ENCODE measurements at places on chromosomes 13 and 19.
A peak's percentile ranks its signal among the peaks of the same experiment; 100 is the strongest.

DNA sequence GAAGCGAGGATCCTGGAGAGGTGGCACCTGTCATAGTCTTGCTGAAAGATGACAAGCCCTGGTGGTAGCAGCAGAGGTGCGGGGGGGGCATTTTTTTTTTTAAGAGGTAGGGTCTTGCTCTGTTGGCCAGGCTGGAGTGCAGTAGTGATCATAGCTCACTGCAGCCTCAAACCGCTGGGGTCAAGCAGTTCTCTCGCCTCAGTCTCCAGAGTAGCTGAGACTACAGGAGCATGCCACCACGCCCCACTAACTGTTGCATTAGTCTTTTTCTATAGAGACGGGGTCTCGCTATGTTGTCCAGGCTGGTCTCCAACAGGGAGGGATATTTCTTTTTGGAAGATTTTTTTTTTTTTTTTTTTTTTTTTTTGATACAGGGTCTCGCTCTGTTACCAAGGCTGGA, 3.3 kb downstream of the BAX start:
- no peak for DNase-seq

- no peak for DNase-seq
These were observed 74.1 kb downstream of the DCLK1 start for GRCh38 chr13:36057041-36057440.

- DNase-seq, result no peak
These were observed 582 bp upstream of the PTPRH start for GRCh38 chr19:55209693-55210472.

GRCh38 chr13:105116966-105117365, 1418.5 kb downstream of the EFNB2 start:
- DNase-seq, result no peak

DNA sequence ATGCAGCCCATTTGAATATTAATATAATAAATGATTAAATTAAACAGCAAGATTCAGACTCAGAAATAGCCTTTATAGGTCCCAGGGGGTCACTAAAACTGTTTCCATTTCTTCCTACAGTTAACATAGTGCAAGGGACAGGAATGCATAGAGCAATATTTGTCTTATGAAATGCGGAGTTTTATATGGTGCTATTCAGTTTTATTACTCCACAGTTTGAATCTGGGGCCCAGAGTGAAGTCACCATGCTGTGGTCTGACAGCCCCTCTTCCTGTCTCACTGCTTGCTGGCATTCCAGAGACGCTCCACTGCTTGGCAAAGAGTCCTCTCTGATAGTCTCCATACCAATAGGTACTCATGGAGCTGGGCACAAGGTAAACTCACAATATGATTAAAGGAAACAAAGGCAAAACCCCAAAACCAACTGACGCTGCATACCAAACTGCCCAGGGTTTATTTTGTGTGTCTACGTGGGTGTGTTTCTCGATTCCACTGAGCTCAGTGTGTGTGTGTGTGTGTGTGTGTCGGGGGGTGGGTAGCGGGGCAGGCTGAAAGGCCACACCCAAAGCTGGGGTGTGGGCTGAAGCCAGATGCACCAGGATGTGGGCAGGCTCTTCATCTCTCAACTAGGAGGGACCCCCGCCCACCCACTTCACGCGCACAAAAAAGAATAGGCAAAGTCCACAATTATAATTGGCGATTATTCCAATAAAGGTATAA, 277.9 kb downstream of the TSHZ3 start:
- DNase-seq, result no peak

GRCh38 chr19:33462112-33462791, 59.3 kb downstream of the PEPD start:
- no peak for DNase-seq

GRCh38 chr19:43778651-43779050, 2.1 kb downstream of the KCNN4 start:
- DNase-seq, result no peak

DNA sequence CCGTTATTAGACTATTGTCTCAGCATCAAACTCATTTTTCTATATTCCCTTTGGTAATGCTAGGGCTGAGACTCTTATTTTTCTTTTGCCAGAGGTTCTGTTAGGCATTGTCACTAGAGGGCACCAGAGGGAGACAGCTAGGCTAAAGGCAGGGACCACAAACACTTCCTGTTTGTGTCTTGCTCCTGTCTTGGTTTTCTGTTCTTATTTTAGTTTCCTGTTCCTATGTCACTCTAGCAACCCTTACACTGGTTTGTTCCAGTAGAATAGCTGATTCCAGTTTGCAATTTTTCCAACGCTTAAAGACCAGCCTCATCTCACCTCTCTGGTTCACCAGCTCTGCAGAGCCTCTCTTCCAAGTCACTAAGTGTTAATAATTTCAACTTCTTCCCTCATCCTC, 772.0 kb downstream of the DIAPH3 start:
- peak; percentile 23 for DNase-seq

DNA sequence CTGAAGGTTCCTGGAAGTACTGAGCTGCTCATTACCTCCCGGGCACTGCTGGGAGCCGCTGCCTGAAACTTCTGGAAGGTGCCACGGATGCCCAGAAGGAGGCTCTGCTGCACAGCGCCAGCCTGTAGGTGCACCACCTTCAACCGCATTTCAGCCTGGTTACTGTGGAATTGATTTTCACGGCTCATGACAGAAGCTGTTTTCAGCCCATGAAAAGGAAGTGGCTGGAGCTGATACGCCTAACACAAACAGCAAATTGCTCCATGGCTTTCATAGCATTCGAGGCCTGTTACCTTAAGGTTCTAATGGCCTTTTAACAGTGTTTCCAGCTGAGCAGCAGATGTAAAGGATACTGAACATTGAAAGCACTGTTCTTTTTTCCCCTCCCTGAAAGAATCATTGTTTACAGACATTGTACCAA, 22.0 kb downstream of the GPC6 start:
- DNase-seq, result no peak

GRCh38 chr13:59374691-59375090, 789.0 kb downstream of the DIAPH3 start:
- no peak for DNase-seq

DNA sequence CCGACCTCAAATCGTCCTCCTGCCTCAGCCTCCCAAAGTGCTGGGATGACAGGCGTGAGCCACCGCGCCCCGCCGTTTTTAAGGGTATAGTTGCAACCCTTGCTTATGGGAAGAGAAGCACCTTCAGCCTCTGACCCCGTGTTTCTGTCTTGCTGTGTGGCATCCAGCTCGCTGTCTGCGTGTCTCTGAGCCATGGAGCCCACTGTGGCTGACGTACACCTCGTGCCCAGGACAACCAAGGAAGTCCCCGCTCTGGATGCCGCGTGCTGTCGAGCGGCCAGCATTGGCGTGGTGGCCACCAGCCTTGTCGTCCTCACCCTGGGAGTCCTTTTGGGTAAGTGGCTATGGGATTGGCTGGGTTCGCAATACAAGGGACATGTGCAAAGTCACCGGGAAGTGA, 29.5 kb downstream of the TMPRSS9 start:
- DNase-seq, result no peak

DNA sequence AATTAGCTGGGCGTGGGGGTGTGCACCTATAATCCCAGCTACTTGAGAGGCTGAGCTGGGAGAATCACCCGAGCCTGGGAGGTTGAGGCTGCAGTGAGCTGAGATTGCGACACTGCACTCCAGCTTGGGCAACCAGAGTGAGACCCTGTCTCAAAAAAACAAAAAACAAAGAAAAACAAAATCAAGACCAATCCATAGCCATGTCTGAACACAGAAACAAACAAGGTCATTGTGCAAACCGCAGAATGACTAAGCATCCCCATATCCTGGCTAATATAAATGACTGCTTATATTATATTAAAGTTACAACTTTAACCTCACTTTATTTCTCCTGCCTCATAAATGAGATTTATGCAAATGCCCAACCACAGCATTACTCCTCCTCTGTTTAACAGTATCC, 2.3 kb upstream of the LYPD3 start:
- DNase-seq, result no peak

DNA sequence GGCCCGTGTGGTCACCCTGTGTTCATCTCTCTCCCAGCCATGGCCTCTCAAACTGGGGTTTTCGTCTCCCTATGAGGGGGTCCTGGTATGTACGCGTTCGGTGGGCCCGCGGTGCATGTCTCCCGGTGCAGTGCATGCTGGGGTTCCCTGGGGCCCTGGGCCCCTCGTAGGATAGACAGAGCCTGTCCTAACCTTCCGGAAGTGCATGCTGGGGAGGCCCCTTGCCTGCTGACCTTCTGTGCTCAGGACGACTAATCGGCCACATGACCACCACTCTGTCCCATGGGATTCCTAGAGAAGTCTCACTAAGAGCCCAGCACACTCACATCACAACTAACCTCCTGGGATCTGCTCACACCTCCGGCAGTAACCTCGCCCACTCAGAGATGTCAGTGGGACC, 4.9 kb upstream of the USE1 start:
- DNase-seq, result no peak

- DNase-seq, result no peak
These were observed 155.7 kb downstream of the SLC7A1 start for GRCh38 chr13:29439601-29440388.

DNA sequence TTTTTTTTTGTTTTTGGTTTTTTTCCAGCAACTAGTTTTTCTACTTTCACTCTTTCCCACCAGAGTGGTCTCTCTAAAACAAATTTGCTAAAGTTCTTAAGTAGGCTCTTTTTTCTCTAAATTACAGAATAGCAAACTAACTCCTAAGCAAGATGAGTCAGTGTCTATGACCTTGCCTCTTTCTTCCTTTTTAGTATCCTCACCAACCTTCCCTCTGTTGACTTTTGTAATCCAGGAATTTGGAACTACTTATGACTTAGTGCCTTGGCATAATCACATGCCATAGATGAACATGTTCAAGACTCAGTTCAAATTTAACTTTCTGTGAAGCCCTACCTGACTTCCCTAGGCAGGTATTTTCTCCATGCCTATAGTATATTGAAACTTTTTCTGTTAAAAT, 32.3 kb upstream of the AKAP11 start:
- no peak for DNase-seq

DNA sequence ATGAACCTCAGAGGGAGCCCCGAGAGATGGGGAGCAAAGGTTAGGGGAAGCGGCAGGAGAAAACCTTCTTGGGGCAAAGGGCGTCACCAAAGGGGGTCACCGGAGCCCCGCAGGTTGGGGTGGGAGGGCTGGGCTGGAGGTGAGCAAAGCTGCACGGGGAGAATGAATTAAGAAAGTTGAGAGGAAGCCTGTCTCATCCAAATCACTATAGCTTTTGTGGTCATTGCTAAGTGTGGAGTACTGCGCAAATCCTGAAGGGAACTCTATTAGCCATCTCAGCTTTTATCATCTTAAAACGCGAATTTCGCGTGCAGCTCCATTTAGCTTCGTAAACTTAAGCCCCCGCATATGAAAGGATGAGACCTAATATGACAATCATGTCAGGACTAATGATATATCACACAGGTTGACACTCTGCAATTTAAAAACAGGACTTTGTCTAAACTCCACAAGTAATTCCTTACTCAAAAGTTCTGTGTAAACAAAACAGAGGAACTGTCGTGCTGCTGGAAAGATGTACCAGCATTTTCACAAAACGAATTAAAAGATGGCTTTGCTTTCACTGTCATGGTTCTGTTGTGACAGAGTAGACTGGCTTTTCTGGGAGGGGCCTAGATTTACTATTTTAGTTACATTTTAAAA, 631 bp downstream of the LACC1 start:
- no peak for DNase-seq

- no peak for DNase-seq
These were observed 85.7 kb downstream of the LACC1 start for GRCh38 chr13:43965459-43965845.

DNA sequence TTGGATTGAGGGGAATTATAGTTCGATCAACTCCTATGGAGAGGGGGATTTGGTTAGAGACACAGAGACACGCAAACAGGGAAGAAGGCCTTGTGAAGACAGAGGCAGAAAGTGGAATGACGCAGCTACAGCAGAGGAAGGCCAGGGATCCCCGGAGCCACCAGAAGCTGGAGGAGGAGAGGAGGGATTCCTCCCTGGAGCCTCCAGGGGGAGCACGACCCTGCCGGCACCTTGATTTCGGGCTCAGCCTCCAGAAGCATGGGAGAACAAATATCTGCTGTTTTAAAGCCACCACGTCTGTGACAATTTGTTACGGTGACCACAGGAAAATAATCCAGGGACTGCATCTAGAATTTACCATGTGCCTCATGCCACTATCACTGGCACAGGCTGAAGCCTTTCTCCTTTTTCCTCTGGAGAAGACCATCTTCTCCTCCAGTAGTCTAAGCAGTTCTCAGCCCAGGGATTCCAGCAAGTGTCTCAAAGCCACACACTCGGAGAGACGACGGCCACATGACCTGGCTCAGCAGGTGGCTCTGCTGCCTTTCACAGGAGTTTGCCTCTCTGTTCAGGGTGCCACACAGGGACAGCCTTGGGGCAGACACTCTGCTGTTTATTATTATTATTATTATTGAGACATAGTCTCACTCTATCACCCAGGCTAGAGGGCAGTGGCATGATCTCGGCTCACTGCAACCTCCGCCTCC, 39.9 kb upstream of the CCNE1 start:
- DNase-seq, result no peak

- DNase-seq, result peak; percentile 58
These were observed 9.1 kb downstream of the ZNF653 start for GRCh38 chr19:11496391-11497163.

- DNase-seq, result no peak
These were observed 5.9 kb downstream of the GAMT start for GRCh38 chr19:1395194-1396018.

DNA sequence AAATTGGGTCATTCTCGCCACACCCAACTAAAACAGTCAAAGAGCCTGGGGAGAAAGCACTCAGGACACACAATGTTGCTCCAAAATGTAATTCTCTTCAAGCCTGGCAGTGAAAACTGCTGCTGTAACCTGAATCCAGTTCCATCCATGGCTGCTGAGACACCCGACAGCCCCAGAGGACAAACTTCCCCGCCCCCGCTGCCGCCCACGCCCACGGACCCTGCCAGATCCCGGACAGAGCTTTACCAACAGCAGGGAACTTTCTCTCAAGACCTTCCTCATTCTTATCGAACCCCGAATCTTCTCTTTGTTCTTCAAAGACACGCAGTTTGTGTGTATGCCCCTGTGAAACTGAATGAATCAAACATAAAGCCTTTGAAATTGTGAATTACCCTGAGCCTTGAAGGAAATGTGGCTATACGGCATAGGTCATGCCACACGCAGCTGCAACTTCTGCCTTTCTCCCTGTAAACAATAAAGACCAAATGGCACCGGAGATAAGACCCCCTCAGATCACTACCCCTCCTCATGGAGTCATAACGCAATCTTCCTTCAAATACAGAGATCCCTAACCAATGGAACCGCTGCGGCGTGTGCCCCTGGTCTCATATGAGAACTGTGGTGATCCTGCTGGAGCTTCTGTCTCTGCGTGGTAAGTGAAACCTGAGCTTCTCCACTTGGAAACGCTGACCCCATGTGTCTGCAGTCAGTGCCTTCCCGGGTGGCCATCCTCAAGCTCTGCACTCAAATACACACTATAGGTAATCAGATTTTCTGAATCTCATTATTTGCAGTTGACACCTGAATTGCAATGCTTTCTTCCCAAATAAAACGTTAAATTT, 4.8 kb upstream of the LAMP1 start:
- DNase-seq, result no peak

GRCh38 chr19:52219611-52220010, 29.8 kb downstream of the PPP2R1A start:
- DNase-seq, result no peak

- DNase-seq, result no peak
These were observed 34.4 kb downstream of the KLF2 start for GRCh38 chr19:16359074-16359473.
